ENCODE measurements at places on chromosomes 5 and 9.

GRCh38 chr9:108521063-108521590 lies 334.7 kb downstream of the ACTL7B start:
- DNase-seq: no peak

GRCh38 chr5:63573380-63573779 lies 388.9 kb downstream of the HTR1A start:
- no peak for DNase-seq

GRCh38 chr9:69130456-69131441 lies 43.3 kb upstream of the TJP2 start:
- DNase-seq: no peak

DNA sequence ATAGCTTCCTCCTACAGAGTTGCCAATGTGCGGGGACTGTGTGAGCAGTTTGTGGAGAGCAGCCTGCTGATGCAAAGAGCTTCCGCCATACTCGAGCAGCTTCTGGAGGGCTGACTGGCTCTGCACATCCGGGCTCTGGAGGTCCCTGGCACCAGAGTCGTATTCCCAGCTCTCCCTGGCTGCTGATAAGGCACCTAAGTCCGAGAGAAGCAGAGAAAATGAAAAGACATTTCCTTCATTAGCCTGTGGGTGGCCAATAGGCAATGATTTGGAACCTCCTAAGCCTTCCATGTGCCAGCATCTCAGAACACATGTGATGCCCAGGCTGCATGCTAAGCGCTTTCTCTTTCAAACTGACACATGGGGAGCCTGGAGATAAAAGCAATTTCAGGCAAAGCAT lies 94.3 kb downstream of the TSSK1B start:
- no peak for DNase-seq

- no peak for DNase-seq
Observed at GRCh38 chr9:111645806-111646205, 14.7 kb downstream of the DNAJC25 start.

DNA sequence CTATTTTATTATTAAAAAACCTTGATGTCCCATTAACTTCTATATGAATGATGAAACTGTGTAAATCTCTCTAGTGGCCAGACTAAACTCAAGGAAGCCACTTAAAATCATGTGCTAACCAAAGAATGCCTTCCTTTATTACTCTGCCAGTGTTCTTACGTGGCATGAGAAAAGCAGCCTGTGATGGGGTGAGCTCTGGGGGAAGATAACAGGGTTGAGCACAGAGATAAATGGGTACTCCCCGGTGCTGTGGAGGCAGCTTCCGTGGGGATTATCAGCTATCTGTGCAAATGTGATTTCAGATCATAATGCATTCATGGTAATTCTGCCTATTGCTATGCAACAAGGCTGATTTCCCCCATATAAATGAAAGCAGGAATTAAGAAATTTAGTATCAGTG lies 181.3 kb downstream of the CAVIN4 start:
- DNase-seq: no peak

GRCh38 chr9:120655005-120655622 lies 59.2 kb downstream of the MEGF9 start:
- DNase-seq: no peak

- DNase-seq: no peak
Observed at GRCh38 chr9:77769246-77769645, 121.1 kb upstream of the GNA14 start.

DNA sequence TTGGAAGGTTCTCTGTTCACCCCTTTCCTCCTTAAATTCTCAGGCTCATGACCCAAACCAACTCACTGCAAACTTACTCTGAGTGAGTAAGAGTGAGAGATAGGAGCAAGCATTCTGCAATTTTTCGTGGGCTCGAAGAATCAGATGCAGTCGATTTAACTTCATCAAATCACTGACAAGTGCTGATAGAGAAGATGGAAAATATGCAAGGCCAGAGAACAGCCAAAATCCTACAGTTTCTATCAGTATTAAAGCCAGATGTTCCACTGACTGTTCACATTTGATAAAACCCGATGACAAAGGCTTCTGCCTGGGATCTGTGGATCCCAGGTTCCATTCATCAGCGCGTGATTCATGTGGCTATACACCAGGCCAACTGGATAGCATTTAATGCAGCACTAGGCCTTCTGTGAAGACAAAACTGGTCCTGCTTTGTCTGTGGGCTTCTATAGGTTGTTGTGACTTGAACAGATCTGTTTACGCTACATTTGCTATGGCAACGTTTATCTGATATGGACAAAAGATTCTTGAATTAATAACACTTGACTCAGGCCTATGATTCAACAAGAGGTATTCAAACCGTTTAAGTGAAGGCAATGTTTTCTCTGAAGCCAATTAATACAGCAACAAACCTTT lies 251.2 kb downstream of the NFIB start:
- DNase-seq: no peak

- no peak for DNase-seq
Observed at GRCh38 chr9:125462861-125463291, 201.2 kb downstream of the GAPVD1 start.

DNA sequence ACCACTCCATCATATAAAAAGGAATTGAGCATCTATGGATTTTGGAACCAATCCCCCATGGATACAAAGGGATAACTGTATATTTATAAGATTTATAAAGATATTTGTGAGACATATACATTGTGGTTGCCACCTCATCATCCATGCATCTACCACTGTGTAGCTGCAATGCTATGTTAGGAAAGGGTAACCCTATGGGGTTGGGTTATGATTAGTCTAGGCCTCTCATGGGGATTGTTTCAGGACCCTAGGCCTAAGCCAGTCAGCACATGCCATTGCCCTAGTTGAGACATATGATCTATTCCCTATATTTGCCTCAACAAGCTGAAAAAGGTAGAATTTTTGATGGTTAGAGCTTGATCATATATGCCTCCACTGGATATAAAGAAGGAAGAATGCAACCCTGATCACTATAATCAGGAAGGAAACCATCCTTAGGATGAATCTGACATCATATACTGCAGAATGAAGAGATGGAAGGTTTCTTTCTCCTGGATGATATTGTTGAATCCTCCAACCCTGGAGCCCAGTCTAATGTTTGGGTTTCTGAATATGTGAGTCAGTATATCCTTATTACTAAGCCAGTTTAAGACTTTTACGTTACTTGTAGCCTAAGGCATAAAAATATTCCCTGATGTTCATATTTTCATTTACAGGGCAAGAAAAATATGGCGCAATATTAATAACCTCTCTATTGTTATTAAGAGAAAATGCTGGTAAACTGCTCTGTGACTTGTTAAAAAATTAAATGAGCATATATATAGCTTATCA lies 94.2 kb downstream of the ADAMTS19 start:
- no peak for DNase-seq

- DNase-seq: no peak
Observed at GRCh38 chr9:14961372-14962068, 51.3 kb upstream of the FREM1 start.

DNA sequence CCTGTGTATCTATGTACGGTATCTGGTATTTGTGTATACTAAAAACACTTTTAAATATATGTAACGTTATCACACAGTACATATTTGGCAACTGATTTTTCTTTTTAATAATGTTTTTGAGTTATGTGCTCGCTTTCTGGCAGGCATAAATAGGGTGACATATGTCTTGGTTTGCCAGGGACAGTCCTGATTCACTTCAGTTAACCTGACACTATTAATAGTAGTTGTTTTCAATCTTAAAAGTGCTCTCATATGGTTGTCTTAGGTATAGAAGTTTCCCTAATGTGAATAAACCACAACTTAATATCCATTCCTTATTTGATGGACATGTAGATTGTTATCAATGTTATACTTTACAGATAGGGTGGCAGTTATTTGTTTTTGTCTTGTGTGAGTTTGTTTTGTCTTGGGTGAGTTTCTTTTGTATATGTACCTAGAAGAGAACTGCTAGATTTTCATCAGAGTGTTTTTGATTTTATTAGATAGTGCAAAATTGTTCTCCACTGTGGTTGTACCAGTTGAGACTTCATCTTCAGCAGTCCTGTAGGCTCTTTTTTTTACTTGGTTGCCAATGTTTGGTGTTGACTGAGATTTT lies 7.9 kb downstream of the G3BP1 start:
- DNase-seq: no peak

- no peak for DNase-seq
Observed at GRCh38 chr9:90770927-90771326, 30.7 kb upstream of the SYK start.

GRCh38 chr9:16221366-16221765 lies 649.1 kb downstream of the BNC2 start:
- no peak for DNase-seq

DNA sequence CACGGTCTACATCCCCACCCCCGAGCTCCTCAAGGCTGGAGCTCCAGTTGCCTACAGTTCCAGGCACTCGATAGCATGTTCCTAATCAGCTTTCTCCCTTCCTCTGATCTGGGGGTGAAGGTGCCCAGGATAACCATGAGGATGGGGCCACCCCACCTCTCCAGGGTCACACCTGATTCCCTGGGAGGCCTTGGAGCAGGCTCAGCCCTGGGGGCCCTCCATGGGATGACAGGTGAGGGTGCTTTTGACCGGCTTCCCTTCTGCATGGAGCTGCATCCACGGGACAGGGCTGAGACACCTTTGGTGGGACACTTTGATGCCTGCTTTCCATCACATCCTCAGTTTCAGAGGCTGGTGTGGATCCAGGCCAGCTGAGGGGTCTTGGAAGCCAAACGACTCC lies 28.6 kb downstream of the GADD45G start:
- no peak for DNase-seq

DNA sequence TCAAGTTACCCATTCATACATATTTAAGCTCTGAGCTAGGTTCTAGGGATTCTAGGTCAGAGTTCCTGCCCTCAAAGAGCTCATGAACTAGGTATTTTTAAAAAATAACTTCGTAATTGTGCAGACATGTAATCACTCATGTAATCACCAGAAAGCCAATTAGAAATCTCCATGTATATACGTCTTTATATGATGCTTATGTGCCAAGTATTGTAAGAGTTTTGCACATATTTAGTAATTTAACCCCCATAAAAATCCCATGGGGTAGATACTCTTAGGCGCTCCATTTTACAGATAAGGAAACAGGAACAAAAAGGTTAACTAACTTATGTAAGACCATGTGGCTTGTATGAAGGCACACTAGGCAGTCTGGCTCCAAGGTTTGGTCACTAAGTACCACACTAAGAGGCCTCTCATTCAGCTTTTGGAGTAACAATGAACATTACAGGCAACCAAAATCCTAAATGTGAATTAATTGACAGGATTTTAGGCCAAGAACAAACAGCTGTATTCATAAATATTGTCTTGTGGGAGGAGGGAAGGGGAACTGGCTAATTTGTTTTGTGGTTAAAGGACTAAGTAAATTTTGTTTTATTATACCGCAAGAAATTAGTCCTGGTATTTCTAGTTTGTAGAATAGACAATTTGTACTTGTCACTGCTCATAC lies 1.7 kb upstream of the OTULINL start:
- DNase-seq: no peak

DNA sequence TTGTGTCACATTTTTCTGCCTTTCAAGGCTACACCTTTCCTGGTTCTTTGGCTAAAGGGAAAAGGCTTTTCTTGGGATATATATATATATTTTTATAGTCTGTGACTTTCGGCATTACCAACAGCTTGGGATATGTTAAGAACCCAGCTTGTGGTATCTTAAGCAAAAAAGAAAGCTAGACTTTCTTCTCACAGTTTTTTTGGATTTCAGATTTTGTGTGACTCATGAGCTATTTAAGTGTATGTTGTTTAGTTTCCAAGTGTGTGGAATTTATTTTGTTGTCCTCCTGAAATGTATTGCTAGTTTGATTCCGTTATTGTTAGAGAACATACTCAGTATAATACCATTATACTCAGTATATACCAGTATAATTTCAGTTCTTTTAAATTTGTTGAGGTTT lies 64.8 kb downstream of the ERCC6L2 start:
- no peak for DNase-seq

GRCh38 chr5:178094345-178094744 lies 19.0 kb upstream of the N4BP3 start:
- no peak for DNase-seq

GRCh38 chr9:122342323-122343050 lies 28.3 kb upstream of the PTGS1 start:
- DNase-seq: no peak

DNA sequence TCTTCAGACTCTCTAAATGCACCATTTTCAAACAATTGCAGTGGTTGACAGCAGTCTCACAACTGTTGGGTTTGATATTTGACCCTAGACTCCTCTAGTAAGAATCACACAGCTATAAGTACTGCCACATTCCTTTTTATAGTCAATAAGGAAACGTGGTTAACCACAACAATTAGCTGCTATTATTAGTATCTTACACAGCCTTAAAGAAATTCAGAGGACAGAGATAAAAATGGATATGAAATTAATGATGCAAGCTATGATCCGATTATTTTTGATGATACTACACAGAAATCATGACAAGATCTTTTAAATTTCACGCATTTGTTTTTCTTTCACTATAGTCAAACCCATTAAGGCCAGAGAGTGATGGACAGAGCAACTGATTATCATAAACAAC lies 288.6 kb upstream of the C9orf72 start:
- DNase-seq: no peak

- DNase-seq: no peak
Observed at GRCh38 chr9:94639061-94639998, at the start of gene FBP1. TSS of gene FBP1 (minus strand) at chr9:94639518. CDS start at chr9:94639310, 208 bp downstream.

GRCh38 chr5:58708456-58708855 lies 125.6 kb downstream of the RAB3C start:
- DNase-seq: no peak

DNA sequence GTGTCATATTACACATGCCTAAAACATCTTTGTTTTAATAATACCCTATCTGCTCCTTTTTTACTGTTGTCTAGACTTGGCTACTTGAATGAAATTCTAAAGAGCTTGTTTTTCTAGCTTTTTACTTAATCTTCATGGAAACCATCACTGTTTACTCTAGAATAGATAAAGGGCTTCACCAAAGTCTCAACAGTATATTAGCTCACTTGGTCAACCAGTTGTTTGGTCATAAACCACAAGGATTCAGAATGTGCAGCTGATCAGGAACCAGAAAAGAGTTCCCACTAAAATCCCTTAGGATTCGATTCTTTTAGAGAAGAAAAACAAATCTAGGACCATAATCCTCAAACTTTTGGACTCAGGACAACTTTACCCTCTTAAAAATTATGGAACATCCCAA lies 38.0 kb downstream of the CDO1 start:
- DNase-seq: no peak

DNA sequence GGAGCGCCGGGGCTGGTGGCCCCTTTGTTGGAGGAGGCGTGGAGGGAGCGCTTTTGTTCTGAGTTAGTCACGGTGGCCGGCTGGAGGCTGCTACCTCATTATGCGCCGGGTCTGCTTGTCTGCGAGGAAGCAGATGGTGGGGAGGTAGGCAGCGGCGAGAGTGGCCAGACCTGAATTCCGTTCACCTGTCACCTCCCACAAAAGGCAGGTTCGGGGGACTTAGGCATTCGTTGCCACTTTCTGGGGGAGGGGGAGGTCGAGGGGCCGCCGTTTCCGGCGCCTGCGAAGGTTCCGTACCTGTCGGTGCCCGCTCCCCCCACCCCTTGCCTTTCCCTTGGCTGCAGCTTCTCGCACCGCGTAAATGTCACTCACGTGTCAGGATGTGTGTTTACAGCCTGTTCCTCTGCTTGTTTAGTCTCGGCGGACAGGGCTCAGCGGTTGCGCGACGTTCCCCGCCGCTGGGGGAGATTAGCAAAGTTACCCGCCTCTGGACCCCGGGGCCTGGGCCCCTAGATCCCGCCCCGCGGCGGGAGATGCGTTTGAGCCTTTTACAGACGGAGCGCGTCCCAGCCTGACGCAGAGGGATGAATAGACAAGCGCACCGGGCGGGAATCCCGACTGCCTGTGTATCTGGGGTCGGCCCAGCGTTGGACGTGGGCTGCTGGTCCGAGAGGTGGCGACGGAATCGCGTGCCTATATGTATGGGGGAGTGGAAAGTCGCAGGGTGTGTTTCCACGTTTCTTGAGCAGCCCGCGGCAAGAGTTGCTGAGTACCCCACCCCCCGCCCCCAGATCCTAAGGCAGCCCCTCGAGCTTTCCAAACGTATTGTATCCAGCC lies 2.7 kb upstream of the LHX2 start:
- no peak for DNase-seq

Data from esophagus squamous epithelium (tissue), 5 donors.